HuH-7 (cell line): ENCODE measurements at places on chromosomes 3 and 15.

- peak; percentile 70 for DNase-seq
These were observed 17.2 kb upstream of the GNB5 start for GRCh38 chr15:52208306-52208946.

GRCh38 chr3:36965440-36965839 lies 20.6 kb upstream of the TRANK1 start:
- no peak for DNase-seq

- no peak for DNase-seq
These were observed 131.4 kb upstream of the IGSF10 start for GRCh38 chr3:151592287-151592686.

- no peak for DNase-seq
These were observed 18.5 kb downstream of the SEC11A start for GRCh38 chr15:84697236-84697990.

DNA sequence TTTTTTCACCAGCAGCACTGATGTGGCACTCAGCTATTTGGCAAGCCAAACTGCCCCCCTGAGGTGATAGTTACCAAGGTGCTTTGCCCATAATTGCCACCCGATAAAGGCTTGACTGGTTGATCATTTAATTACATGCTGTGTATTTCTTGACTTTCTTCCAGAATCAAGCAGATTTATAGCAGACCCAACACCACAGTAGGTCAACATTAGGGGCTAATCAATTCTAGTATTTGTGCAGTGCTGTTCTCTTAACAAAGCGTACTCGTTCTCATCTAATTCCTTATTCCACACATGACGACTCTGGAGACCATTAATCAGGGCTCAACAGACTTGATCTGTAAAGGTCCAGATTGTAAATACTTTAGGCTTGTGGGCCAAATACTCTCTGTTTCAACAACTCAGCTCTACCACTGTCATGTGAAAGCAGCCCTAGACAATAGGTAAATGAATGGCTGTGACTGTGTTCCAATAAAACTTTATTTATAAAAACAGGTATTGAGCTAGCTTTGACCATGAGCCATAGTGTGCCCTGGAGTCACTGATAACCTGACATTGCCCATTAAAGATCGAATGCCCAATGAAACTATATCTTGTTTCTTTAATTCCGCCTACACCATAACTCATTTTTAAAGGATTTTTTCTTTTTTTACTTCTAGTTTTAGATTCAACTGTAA lies 119.1 kb upstream of the TMC3 start:
- DNase-seq = no peak

GRCh38 chr3:81492040-81492439 lies 269.4 kb downstream of the GBE1 start:
- no peak for DNase-seq

DNA sequence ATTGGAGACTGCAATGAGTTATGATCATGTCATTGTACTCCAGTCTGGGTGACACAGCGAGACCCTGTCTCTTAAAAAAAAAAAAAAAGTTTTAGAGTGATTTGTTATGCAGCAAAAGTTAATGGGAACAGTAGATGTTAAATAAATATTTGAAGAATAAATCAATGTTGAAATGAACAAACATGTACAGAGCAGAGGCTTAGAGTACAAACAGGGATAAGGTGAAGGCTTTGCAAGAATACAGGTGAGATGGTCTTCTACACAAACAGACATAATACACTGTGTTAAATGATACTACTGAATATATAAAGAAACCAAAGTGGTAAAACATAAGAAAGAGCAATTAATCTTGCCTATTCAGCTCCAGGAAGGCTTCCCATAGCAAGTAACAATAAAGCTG lies 265.4 kb downstream of the CNTN3 start:
- DNase-seq = no peak

DNA sequence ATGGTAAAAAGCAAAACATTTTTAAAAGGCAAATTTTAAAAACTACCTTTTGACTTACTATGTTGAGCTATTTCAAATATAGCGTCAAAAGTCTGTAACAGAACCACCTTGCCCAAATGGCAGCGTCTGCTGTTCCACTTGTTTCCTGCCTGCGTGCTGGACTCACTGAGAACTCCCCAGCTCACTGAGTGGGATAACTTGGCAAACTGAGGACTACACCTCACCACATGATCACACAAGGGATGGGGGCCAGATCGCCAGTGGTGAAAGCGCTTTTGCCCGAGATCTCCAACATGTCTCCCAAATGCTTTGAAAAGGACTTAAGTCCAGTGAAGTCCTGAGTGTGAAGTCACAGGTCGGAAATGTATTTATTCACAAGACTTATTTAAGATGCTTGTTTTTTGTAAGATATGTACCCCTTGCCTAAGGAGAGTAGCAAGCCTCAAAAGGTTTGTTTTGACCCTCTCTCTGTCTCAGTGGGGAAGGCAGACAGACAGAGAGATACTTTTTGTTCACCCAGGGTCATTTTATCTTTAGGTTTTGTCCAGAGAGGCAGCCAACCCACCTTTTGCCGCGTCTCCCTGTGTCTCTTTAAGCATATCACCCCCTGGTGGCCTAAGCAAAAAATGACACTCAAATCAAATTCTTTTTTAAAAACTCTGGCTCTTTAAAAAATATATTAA lies 192.6 kb downstream of the PDZRN3 start:
- DNase-seq = peak; percentile 4

GRCh38 chr3:119457246-119457645 lies 6.2 kb downstream of the TMEM39A start:
- DNase-seq = no peak

GRCh38 chr15:40695469-40695890 lies 506 bp downstream of the RAD51 start:
- peak; percentile 12 for DNase-seq

- no peak for DNase-seq
These were observed 392.9 kb upstream of the ROBO2 start for GRCh38 chr3:76646921-76647562.

- DNase-seq = no peak
These were observed 25.4 kb upstream of the AVEN start for GRCh38 chr15:34064438-34064837.

DNA sequence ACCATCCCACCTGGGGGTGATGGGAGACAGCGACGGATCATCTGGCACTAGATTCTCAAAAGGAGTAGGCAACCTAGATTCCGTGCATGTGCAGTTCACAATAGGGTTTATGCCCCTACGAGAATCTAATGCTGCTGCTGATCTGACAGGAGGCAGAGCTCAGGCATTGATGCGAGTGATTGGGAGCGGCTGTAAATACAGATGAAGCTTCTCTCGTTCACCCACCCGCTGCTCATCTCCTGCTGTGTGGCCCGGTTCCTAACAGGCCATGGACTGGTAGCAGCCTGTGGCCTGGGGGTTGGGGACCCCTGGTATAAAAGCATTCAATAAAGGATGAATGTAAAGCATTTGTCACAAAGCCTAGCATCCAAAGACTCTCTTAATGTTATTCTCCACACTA lies 126.8 kb downstream of the FRMD4B start:
- no peak for DNase-seq

DNA sequence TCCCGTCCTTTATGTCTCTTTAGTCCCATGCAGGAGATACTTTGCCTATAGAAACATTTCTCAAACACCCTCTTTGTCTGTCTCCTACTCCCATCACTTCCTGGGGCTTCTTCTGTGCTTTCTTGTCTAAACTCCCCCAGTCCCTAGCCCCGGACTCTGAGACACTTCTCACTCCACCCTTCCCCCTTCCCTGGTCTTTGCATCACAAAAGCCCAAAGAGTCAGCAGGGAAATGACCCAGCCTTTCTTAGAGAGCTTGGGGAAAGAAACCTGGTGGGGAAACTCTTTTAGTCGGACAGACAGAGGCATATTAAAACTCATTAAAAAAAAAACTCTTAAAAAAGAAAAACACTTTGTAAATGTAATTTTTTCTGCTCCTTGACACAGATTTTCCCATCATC lies 211.2 kb downstream of the TJP1 start:
- no peak for DNase-seq

DNA sequence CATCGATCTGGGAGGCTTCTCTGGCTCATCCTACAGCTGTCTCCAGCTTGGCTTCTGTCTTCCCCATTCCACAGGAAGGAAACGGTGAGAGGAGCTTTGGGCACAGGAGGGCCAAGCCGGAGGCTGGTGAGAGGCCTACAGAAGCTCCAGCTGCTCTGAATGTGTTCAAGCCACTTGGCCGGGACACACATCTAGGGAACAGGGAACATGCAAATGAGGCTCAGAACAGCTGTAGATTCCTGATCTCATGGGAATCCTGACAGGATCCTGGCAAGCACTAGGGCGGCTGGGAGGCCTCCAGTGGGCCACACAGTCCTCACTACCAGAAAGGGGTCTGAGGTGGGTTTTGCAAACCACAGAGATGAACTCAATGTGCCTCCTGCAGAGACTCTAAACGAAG lies 13.7 kb downstream of the SEMA5B start:
- DNase-seq = no peak

GRCh38 chr3:151900884-151901643 lies 27.6 kb downstream of the SUCNR1 start:
- DNase-seq = no peak

- no peak for DNase-seq
These were observed 9.8 kb upstream of the SLC25A36 start for GRCh38 chr3:140931801-140932200.

DNA sequence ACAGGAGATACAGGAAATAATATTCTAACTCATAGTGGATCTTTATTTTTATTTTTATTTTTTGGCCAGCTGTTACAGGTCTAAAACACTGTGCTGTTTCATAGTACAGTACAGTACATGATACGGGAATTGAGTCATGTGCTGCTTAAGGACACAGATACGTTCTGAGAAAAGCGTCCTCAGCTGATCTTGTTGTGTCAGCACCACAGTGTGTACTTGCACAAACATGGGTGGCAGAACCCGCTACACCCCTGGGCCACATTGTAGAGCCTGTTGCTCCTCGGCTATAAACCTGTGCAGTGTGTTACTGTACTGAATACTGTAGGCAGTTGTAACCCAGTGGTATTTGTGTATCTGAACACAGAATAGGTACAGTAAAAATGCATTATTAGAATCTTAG lies 183.4 kb downstream of the OR4M2 start:
- DNase-seq = no peak

GRCh38 chr15:26877831-26878230 lies 11.0 kb downstream of the GABRA5 start:
- no peak for DNase-seq

GRCh38 chr15:20349774-20350498 lies 191.7 kb downstream of the GOLGA6L6 start:
- DNase-seq = no peak

DNA sequence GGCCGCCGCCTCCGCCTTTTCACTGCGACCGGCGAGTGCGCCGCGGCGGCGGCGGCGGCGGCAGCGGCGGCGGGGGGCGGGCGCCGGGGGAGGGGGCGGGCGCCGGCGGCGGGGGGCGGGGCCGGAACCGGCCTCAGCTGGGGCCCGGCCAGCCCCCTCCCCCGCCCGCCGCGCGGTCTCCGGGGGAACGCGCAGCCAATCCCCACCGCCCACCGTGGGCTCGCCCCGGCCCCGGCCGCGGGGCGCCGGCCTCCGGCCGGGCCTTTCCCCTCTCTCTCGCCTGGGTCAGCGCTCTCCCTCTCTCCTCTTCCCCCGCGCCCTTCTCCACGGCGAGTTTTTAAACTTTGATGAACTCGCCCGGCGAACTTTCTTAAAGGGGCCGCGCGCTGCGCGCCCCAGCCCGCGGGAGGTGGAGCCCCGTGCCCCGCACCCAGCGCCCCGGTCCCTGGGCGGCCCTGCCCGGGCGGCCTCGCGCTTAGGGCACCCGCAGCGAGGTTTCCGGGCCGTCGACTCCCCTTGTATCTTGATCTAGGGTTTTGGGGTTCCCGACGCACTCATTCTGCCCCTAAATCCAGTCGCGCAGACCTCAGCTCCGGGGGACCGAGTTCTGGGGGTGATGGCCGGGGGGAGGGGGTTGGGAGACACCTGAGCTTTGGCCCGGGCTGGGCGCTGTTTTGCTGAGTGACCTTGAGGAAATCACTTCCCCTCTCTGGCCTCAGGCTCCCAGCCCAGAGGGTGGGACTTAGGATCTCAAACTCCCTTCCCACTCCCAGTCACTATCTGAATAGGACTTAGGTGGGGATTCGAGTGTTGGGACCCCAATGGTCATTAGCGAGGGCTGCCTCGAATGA lies at the start of gene RBPMS2:
Gene RBPMS2, minus strand, starts transcription at position 39 of the 851 bp plus-strand sequence. CDS start 270 bp downstream, outside the sequence.
- DNase-seq = peak; percentile 44

- DNase-seq = no peak
These were observed 598 bp upstream of the GJD2 start for GRCh38 chr15:34755419-34755773.

DNA sequence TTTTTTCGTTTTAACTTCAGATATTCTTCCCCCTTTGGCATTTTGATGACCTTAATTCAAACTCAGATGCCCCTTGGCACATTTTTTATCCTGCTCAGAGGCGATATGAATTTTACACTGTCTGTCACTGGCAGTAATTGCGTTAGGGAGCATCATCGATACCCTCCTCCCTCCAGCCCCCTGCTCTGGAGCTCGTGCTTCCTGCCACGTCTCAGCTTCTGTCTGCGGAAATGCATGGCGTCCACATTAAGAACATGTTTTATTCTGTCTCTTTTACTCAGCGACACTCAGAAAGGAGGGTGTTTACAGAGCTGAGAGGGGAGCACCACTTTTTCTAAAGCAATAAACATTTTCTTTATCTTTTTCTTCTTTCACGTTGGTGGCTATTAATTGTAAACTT lies 254.2 kb downstream of the EBLN2 start:
- DNase-seq = no peak

DNA sequence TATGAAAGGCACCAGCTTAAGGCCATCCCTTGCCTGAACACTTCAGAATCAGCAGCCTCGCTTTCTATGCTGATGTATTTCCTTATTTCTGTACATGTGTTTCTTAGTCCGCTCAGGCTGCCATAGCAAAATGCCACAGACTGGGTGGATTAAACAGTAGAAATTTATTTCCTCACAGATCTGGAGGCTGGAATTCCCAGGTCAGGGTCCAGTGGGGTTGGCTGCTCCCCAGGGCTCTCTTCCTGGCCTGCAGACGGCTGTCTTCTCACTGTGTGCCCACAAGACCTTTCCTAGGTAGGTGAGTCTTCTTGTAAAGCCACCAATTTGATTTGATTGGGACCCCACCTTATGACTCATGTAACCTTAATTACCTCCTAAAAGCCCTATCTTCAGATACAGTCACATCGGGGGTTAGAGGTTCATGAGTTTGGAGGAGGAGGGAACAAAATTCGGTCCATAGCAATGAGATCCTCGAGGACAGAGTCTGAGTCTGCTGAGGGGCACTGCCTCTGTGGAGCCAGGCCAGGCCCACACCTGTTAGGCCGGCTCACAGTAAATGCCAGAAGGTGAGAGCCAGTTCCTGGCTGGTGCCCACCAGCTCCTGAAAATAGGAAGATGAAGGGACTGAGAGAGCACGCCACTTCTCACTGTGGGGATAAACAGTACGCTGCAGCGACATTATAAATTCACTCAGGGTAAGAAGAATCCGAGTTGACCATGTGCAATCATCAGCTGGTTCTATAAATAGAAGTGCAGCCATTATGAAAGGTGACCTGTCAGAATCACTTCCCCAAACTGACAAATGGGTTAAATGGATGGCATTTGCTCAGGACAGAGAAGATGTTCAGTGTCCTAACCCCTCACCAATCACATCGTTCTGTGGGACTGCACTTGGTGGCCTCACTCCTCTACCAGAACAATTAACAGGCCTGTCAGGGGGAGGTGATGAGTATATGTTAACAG lies 41.1 kb downstream of the CTXND1 start:
- no peak for DNase-seq
